ENCODE measurements at places on chromosomes 11 and 22.

DNA sequence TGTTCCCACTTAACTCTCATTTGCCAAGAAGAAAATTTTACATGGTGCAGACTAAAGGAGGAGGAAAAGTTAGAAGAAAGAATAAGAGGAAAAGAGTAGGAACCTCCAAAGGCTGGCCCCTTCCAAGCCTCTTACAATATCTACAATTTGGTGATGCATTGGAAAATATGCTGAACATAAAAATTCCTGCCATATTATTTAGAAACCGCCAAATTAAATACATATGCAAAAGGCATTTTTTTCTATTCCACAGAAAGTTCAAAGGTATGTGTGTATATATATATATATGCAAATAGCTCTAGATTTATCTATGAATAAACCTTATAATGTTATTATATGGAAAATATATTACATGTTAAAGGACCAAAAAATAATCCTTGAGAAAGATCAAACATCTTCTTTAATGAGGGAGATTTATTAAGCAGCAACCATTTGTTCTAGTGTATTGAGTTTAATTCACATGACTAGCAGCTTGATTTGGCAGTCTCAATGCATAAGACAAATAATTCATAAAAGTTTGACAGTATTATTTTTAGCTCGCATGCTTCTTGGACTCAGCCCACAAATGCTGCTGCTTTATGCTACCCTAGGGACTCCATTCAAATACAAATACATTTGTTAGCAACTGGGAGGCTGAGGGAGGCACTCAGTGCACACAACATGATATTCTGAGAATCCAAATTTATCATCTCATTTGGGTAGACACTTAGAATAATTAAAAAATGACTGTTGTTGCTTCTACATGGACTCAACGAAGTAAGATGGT, 184.9 kb downstream of the SBF2 start:
- DNase-seq: peak; percentile 62

DNA sequence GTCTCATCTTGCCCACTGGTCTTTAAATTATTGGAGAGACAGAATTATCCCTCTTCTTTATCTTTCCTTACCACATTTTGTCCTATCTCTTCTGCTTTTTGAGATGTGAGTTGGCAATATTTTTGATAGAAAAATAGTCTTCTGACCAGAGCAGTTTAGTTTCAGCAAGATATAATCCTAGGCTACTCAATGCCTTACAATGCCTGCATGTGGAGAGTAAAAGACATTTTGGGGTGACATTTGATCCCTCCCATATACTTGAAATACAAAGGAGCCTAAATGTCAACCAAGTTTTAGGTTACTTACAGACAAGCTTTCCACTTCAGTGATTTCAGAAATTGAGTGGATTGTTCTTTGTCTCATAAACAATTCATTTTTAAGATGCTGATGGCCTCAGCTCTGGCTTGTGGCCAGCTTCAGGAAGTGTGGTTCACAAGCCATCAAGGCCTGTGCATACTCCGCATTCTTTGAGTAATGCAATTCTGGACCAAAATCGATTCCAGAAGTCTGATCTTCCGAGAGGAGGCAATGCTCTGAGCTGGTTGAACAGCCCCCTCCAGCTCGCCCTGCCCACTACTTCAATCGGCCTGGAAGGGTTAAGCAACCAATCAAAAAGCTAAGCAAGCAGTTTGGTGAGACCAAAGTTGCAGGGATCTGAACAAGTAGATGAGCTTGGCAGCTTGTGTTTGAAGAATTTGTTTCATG, 274.4 kb downstream of the BLID start:
- DNase-seq: peak; percentile 10

DNA sequence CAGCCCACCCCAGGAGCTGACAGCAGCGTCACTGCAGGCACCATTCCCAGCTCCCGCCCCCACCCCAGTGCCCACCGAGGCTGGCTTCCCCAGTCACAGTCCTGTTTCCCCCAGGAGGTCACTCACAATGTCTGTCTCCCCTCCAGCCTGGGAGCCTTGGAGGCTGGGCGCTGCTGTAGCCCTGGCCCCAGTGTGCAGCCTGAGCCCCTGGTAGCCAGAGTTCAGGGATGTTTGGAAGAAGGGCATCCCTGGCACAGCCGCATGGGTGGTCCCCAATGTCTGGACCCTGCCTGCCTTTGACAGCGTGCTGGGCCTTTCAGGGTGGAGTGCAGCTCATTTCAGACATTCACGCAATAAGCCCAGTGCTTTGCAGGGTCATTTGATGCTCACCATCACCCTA, 4.3 kb downstream of the CAPN5 start:
- DNase-seq: no peak

DNA sequence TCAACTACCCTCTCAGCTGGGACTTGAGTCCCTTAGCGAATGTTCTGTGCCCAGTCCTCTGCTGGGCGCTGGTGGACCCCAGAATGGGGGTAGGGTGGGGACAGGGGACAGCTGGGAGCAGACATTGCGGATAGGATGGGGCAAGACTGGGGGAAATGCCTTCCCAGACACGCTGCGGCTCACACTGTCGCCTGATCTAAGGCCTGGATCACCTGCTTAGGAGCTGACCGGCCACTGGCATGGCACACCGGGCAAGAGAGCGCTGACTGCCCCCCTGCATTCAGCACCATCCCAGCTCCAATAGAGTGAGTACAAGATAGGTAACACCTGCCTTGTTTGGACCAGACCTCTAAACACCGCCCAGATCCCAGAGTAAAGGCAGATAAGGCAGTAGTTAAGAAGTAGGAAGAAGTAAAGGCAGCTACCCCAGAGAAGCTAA, 1.4 kb downstream of the ARVCF start:
- no peak for DNase-seq

DNA sequence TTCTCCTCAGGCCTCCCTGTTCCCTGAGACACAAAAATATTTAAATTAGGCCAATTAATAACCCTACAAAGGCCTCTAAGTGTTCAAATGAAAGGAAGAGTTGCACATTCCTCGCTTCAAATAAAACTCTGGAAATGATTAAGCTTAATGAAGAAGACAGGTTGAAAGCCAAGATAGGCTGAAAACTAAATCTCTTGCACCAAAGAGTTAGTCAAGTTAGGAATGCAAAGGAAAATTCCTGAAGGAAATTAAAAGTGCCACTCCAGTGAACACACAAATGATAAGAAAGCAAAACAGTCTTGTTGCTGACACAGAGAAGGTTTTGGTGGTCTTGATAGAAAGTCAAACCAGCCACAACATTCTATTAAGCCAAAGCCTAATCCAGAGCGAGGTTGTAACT, 574.4 kb downstream of the OPCML start:
- no peak for DNase-seq

DNA sequence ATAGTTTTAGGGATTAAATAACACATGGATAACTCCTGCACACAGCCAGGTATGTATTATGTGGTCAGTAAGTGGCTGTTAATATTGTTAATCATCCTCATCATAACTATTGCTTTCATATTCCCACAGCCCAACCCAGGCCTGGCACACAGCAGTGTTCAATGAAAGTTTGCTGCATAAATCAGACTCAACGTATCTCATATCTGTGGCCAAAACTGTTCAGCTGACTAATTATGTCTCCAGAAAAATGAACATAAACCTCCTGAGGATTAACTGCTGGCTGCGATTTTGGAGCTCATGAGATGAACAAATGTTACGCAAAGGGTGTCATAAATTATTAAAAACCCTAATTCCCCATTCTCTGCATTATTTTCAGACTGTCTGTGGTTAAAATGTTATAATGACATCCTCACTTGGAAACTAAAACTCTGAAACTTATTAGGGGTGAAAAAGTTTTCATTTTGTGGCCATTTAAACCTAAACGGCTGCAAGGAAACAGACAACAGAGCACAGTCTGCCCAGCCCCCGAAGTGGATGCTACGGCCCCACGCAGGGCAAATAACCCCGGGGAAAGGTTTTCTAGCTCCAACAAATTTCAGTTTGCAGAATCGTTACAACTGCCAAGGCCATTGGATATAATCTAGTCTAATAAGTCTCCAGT, 17.3 kb downstream of the ABCC8 start:
- no peak for DNase-seq

GRCh38 chr11:92685049-92685448, 284.4 kb upstream of the MTNR1B start:
- no peak for DNase-seq

DNA sequence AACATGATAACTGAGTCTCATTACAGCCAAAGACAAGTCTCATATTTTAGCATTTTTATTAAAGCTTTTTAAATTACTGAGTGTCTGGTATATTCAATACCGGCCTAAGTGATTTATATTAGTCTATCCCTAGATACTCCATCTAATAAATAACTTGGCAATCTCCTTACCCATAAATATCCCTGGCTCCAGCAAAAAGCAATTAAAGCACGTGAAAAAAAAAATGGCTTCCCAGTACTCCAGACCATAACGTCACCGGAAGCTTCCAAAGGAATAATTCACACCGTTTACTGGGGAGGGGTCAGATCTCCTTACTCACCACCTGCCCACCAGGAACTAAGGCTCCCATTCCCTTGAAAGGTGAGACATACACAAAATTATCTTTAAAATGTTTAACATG, 988.3 kb downstream of the OPCML start:
- no peak for DNase-seq

DNA sequence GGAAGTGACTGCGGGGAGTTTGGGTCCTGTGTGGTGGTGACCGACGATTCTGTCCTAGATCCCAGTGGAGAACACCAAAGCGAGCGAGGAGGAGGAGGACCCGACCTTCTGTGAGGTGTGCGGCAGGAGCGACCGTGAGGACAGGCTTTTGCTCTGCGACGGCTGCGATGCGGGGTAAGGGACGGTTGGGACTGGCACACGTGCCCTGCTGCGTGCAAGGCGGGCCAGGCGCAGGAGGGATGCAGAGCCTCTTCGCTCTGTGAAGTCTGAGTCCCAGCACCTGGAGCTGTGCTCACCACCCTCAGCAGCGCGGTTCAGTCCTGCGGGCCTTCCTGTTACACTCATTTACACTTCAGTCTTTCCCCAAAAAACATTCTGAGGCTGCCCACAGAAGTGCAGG, 16.2 kb downstream of the PHRF1 start:
- no peak for DNase-seq

DNA sequence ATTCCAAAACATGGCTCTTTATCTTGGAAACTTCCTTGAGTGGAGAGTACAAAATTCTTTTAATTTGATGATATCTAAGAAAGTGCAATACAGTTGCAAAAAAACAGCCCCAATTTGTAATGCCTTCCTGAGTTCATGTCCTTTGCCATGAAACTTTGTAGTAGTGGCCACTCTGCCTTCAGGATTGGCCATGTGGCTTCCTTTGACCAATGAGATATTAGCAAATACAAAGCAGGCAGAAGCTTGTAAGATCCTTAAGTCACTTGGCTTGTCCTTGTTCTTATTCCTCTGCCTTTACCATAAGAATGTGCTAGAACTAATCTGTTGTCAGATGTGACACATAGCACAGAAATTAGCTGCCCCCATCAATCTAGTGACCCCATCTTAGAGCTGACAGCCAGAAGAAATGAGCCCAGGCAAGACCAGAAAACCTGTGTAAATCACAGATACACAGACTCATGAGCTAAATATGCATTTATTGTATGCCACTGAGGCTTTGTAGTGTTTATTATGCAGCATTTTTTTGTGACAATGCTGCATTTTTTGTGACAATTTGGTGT, 29.8 kb upstream of the BLID start:
- DNase-seq: no peak

GRCh38 chr11:112584672-112585071, 324.0 kb upstream of the PLET1 start:
- DNase-seq: no peak

DNA sequence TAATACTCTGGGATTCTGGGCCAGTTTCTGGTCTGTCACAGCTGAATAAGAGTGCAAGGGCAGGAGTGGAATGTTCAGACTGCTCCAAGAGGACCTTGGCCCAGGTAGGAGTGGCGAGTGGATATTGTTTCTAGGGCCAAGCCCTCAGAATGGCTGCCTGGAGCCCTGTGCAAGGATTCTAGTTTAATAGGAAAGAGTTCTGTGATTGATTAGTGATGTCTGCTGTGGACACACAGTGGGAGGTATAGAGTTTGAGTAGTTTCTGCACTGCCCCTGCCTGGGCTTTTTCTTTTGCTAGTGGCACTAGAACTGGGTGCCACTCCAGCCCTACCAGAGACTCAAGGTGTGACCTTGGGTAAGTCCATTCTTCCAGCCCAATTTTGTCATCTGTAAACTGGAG, 9.7 kb upstream of the MPPED1 start:
- no peak for DNase-seq

GRCh38 chr11:47797633-47798032, 30.5 kb upstream of the FNBP4 start:
- DNase-seq: no peak

- peak; percentile 34 for DNase-seq
Observed at GRCh38 chr22:43796567-43796966, 15.5 kb downstream of the EFCAB6 start.

Measured in renal pelvis (tissue), 12 donors.